ENCODE measurements at places on chromosomes 4 and X. TPM values are rescaled to one million over a fixed set of nuclear protein-coding genes. Genes with fewer than 3 reads are reported as not detected.

The NWD2 gene
- not detected for total RNA-seq

The FRMPD4 gene
- total RNA-seq = 0.04 TPM

The PTCHD1 gene
- not detected for total RNA-seq

The GC gene
- not detected for total RNA-seq

The MAOB gene
- total RNA-seq = 0.25 TPM

The DOK7 gene
- total RNA-seq = 0.31 TPM

The DSPP gene
- not detected for total RNA-seq

The OPHN1 gene
- 1.9 TPM for total RNA-seq

The LNX1 gene
- not detected for total RNA-seq

The EDA2R gene
- 11.7 TPM for total RNA-seq

The SRPK3 gene
- 0.03 TPM for total RNA-seq

The ADH7 gene
- total RNA-seq = not detected

The FANCB gene
- 3.1 TPM for total RNA-seq

The PLXNA3 gene
- total RNA-seq = 25.1 TPM

The KCND1 gene
- 0.70 TPM for total RNA-seq

The SMIM31 gene
- not detected for total RNA-seq

The FRAS1 gene
- total RNA-seq = 3.2 TPM

The FAAH2 gene
- total RNA-seq = 0.06 TPM

The HERC6 gene
- total RNA-seq = 3.2 TPM

The ABCG2 gene
- total RNA-seq = 18.6 TPM

The C4orf54 gene
- 0.01 TPM for total RNA-seq

The GAGE12J gene
- total RNA-seq = not detected

The CTAG1B gene
- not detected for total RNA-seq

The HTR2C gene
- total RNA-seq = not detected

The KLB gene
- total RNA-seq = 0.16 TPM

The SYNPO2 gene
- total RNA-seq = 1.3 TPM

The ATP2B3 gene
- 0.13 TPM for total RNA-seq

The TGIF2LX gene
- not detected for total RNA-seq

The PRKG2 gene
- total RNA-seq = 0.67 TPM

The GPR173 gene
- total RNA-seq = not detected

The GABRB1 gene
- total RNA-seq = not detected

The BEX3 gene
- total RNA-seq = 246 TPM

The TMEM271 gene
- total RNA-seq = not detected

The SYP gene
- 3.2 TPM for total RNA-seq

The SPATA4 gene
- total RNA-seq = 0.14 TPM

The PPP1R2C gene
- total RNA-seq = not detected

The EPGN gene
- total RNA-seq = not detected

The S100G gene
- total RNA-seq = not detected

The NPY1R gene
- total RNA-seq = not detected

Measured in A549 treated with dexamethasone at 1 μM for 4 hours (cell line).